ENCODE measurements at places on chromosomes 2 and 18.
A peak's percentile ranks its signal among the peaks of the same experiment; 100 is the strongest.

GRCh38 chr2:128601298-128602037, 282.8 kb upstream of the HS6ST1 start:
- H3K4me3 ChIP-seq: no peak overlapping the region
- no peaks in the 10 kb centered on the region for H3K36me3 ChIP-seq
- DNase-seq: peak; percentile 73
- H3K4me1 ChIP-seq: no peaks in the 10 kb centered on the region

GRCh38 chr2:37916512-37917082, 8.5 kb upstream of the RMDN2 start:
- H3K27me3 ChIP-seq: no peaks in the 10 kb centered on the region
- DNase-seq: no peak
- H3K27ac ChIP-seq: peak overlapping the region; percentile 25
- H3K4me3 ChIP-seq: no peak overlapping the region

- no peak for DNase-seq
- peaks cover 3% of the 10 kb centered on the region for H3K4me1 ChIP-seq
- no peaks in the 10 kb centered on the region for H3K27me3 ChIP-seq
- H3K4me3 ChIP-seq: no peak overlapping the region
- H3K36me3 ChIP-seq: no peaks in the 10 kb centered on the region
- H3K27ac ChIP-seq: no peak overlapping the region
Measured at GRCh38 chr2:23375448-23375847, 9.5 kb upstream of the KLHL29 start.

DNA sequence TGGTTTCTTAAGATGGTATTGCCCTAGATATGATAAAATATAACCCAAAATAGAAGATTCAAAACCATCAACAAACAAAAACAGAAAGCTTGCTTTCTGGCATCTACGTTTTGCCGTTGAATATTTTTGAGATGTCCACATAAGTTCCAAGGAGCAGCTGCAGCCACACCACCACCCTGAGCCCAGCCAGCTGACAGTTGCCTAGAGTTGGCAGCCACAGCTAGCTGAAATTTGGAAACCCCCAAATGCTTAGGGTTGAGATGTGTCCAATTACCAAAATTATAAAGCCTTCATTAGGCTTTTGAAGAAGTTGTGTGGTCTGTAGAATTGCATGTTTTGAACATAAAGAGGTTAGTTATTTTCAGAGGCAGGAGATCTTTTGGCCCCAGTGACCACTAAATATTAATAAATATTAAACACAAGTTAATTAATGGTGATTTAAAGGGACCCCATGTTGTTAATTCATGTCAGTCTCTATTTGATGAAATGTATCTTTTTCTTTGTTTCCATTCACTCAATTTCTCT, 118.1 kb upstream of the DTNA start:
- no peak for DNase-seq
- H3K36me3 ChIP-seq: no peaks in the 10 kb centered on the region
- no peak overlapping the region for H3K27ac ChIP-seq
- peaks cover 29% of the 10 kb centered on the region for H3K4me1 ChIP-seq
- no peak overlapping the region for H3K4me3 ChIP-seq

DNA sequence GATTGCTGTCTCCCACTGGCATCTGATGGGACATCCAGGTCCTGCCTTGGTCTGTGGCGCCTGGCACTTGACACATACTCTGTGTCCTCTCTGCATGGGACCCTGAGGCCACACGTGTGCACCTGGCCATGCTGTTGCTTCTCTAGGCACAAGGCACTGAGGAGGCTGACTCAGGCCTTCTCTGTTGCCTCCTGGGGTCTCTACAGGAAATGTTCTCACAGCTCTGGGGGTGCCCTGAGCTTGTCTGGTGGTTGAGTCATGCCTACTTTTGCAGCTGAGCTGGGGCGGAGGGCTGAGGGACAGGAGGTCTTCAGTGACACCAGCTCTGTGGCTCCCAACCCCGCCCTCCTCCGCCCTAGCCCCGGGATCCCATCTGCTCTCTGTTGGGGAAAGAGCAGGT, 207.0 kb upstream of the HS6ST1 start:
- peaks cover 6% of the 10 kb centered on the region for H3K36me3 ChIP-seq
- no peak overlapping the region for H3K4me3 ChIP-seq
- no peaks in the 10 kb centered on the region for H3K27me3 ChIP-seq
- no peak overlapping the region for H3K27ac ChIP-seq
- no peak for DNase-seq
- no peaks in the 10 kb centered on the region for H3K4me1 ChIP-seq

GRCh38 chr2:8132351-8132831, 549.5 kb upstream of the ID2 start:
- peaks cover 7% of the 10 kb centered on the region for H3K4me1 ChIP-seq
- no peak overlapping the region for H3K27ac ChIP-seq
- H3K36me3 ChIP-seq: peaks cover 3% of the 10 kb centered on the region
- H3K27me3 ChIP-seq: no peaks in the 10 kb centered on the region
- DNase-seq: no peak

DNA sequence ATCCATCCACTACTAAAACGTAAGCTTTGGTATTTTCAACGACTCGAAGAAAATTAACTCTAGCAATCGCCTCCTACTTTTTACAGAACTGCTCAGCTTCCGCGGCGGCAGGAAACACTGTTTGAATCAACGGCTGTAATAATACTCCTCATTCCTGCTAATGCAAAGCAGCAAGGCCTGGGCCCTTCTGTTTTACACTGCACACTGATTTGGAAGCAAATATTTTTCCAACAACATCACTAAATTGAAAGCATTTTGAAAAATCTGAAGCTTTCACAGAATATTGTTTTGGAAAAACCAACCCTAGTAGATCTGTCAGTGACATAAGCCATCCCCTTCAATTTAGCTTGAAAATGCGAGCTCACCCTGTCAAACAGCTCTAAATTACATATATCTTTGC, 261.2 kb downstream of the TXNL1 start:
- H3K36me3 ChIP-seq: no peaks in the 10 kb centered on the region
- H3K27ac ChIP-seq: no peak overlapping the region
- H3K4me1 ChIP-seq: peaks cover 36% of the 10 kb centered on the region
- DNase-seq: no peak

GRCh38 chr2:10265329-10266132, 37.2 kb upstream of the HPCAL1 start:
- peaks cover 4% of the 10 kb centered on the region for H3K27me3 ChIP-seq
- no peak overlapping the region for H3K4me3 ChIP-seq
- H3K27ac ChIP-seq: peak overlapping the region; percentile 78
- peaks cover 10% of the 10 kb centered on the region for H3K4me1 ChIP-seq
- peak; percentile 86 for DNase-seq

GRCh38 chr2:54208364-54209240, 47.4 kb downstream of the TSPYL6 start:
- peaks cover 64% of the 10 kb centered on the region for H3K4me1 ChIP-seq
- peak overlapping the region; percentile 83 for H3K27ac ChIP-seq
- no peaks in the 10 kb centered on the region for H3K27me3 ChIP-seq
- DNase-seq: no peak
- H3K4me3 ChIP-seq: no peak overlapping the region

DNA sequence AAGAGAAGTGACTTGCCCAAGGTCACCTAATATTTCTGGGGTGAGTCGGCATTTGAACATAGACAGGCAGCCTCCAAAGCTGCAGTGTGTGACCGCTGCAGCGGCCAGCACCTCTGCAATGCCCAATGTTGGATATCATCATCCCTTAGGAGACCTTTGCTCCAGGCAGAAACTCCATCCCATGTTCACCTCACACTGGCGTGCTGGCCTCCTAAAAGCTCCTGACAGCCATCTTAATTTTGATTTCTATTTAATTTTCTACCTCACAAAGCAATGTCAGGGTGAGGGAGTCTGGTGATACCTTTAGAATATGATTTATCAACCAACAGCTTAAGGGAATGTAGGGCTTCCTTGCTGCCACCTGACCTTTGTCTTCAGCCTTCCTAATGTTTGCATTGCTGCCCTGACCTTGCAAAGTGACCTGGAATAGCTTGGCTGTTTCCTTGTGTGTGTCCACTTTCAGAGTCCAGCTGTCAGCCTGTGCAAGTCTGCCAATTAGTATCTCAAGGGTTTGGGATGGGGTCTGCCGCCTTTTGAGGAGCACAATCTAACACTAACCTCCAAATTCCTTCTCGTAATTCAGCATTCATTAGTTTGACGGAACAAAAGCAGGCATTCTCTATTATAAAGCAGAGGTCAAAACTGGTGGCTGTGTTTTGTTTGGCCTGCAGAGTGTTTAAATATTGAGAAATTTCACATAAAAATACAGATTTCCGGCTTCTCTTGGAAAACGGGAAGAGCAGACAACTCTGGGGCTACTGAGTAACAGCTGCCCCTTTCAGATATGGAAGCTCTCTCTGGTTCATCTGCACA, 127.6 kb downstream of the PLEKHM3 start:
- no peak overlapping the region for H3K27ac ChIP-seq
- no peak overlapping the region for H3K4me3 ChIP-seq
- H3K36me3 ChIP-seq: peaks cover 3% of the 10 kb centered on the region
- no peaks in the 10 kb centered on the region for H3K27me3 ChIP-seq

- no peaks in the 10 kb centered on the region for H3K4me1 ChIP-seq
- H3K4me3 ChIP-seq: no peak overlapping the region
- H3K27me3 ChIP-seq: no peaks in the 10 kb centered on the region
- DNase-seq: no peak
Measured at GRCh38 chr2:144865670-144866069, 345.8 kb upstream of the ZEB2 start.

GRCh38 chr2:75065402-75066008, 107.1 kb downstream of the POLE4 start:
- H3K36me3 ChIP-seq: no peaks in the 10 kb centered on the region
- H3K4me1 ChIP-seq: peaks cover 8% of the 10 kb centered on the region
- no peaks in the 10 kb centered on the region for H3K27me3 ChIP-seq

- H3K4me1 ChIP-seq: peaks cover 52% of the 10 kb centered on the region
- DNase-seq: no peak
Measured at GRCh38 chr2:212997526-212998020, 153.8 kb downstream of the IKZF2 start.

DNA sequence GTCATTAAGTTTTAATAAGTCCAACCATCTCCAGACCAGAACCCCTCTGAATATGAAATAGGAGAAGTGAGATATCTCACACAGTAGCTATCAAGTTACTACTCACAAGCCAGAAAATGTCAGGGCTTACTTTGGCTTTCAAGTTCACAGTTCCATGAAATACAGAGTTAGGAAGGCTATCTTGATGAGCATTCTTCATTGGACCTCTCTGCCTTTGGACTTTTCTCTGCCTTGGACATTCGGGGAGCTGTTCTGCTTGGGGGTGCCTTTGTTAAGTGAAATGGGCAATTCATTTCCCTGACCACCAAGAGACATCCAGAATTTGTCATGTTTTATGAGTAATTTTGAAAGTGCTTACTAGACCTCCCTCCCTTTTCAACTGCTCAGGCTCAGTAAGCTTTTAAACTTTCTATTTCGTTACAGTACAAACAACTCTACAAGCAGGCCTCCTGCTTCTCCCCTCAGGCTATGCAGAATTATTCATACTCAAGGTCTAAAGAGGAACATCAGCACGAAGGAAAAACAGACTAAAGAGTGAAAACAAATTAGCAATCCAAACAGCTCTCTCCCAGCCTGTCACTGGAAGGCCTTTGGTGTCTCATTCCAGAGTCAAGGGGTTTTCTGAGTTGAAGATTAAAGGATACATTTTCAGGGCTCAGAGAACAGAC, 95.3 kb downstream of the MREG start:
- H3K27me3 ChIP-seq: no peaks in the 10 kb centered on the region
- peaks cover 2% of the 10 kb centered on the region for H3K36me3 ChIP-seq
- peaks cover 70% of the 10 kb centered on the region for H3K4me1 ChIP-seq
- H3K27ac ChIP-seq: peak overlapping the region; percentile 95
- H3K4me3 ChIP-seq: no peak overlapping the region

GRCh38 chr2:172425336-172425735, 2.0 kb upstream of the ITGA6 start:
- H3K4me3 ChIP-seq: no peak overlapping the region
- H3K4me1 ChIP-seq: peaks cover 10% of the 10 kb centered on the region
- H3K27ac ChIP-seq: no peak overlapping the region
- H3K36me3 ChIP-seq: no peaks in the 10 kb centered on the region
- no peak for DNase-seq

GRCh38 chr2:38626326-38627035, 23.8 kb upstream of the HNRNPLL start:
- DNase-seq: no peak
- no peaks in the 10 kb centered on the region for H3K36me3 ChIP-seq
- H3K4me1 ChIP-seq: no peaks in the 10 kb centered on the region
- H3K27ac ChIP-seq: no peak overlapping the region
- H3K27me3 ChIP-seq: no peaks in the 10 kb centered on the region

GRCh38 chr18:76126327-76126726, 368.7 kb downstream of the ZNF516 start:
- H3K27ac ChIP-seq: no peak overlapping the region
- H3K4me3 ChIP-seq: no peak overlapping the region
- no peak for DNase-seq

DNA sequence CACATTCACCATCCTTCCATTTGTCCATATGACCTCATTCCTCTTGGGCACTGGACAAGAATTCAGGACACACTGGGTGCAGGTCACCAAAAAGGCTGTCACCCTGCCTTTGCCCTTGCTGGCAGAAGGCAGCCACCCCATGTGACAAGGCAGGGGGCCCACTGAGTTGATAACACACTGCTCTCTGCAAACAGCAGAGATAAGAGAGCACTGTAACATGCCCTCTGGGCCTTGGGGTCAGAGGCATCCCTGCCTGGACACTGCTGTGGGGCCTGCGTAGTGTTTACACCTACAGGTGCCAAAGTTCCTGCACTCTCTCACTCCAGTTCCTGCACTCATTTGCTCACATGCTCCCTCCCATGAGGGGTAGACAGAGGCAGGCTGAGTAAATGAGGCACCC, 344.7 kb upstream of the TCF4 start:
- no peak overlapping the region for H3K27ac ChIP-seq
- H3K4me3 ChIP-seq: no peak overlapping the region
- H3K4me1 ChIP-seq: no peaks in the 10 kb centered on the region
- H3K36me3 ChIP-seq: peaks cover 2% of the 10 kb centered on the region

- H3K36me3 ChIP-seq: no peaks in the 10 kb centered on the region
- H3K4me1 ChIP-seq: no peaks in the 10 kb centered on the region
- no peaks in the 10 kb centered on the region for H3K27me3 ChIP-seq
Measured at GRCh38 chr2:81528852-81529480, 1224.4 kb upstream of the LRRTM1 start.

- H3K4me3 ChIP-seq: no peak overlapping the region
- H3K36me3 ChIP-seq: peaks cover 3% of the 10 kb centered on the region
- peaks cover 4% of the 10 kb centered on the region for H3K4me1 ChIP-seq
- no peaks in the 10 kb centered on the region for H3K27me3 ChIP-seq
Measured at GRCh38 chr2:165778187-165778556, 15.9 kb downstream of the GALNT3 start.

- no peaks in the 10 kb centered on the region for H3K27me3 ChIP-seq
- no peak overlapping the region for H3K27ac ChIP-seq
- no peak for DNase-seq
- peaks cover 28% of the 10 kb centered on the region for H3K4me1 ChIP-seq
- no peak overlapping the region for H3K4me3 ChIP-seq
- peaks cover 2% of the 10 kb centered on the region for H3K36me3 ChIP-seq
Measured at GRCh38 chr2:42812899-42813479, 20.6 kb upstream of the HAAO start.

- no peak overlapping the region for H3K4me3 ChIP-seq
- H3K36me3 ChIP-seq: no peaks in the 10 kb centered on the region
- H3K4me1 ChIP-seq: no peaks in the 10 kb centered on the region
- DNase-seq: no peak
- no peak overlapping the region for H3K27ac ChIP-seq
- peaks cover 3% of the 10 kb centered on the region for H3K27me3 ChIP-seq
Measured at GRCh38 chr2:41222593-41222992, 770.7 kb upstream of the SLC8A1 start.

- H3K36me3 ChIP-seq: no peaks in the 10 kb centered on the region
- no peak overlapping the region for H3K27ac ChIP-seq
- DNase-seq: no peak
Measured at GRCh38 chr2:191923652-191923997, 76.7 kb upstream of the CAVIN2 start.

GRCh38 chr2:12320991-12321641, 395.6 kb upstream of the TRIB2 start:
- no peaks in the 10 kb centered on the region for H3K27me3 ChIP-seq
- DNase-seq: no peak
